Osteocyte (in vitro differentiated cells): ENCODE measurements at places on chromosomes 2 and 18. TPM values are rescaled to one million over a fixed set of nuclear protein-coding genes. Genes with fewer than 3 reads are reported as not detected.

GRCh38 chr2:31736695-31737454 is 156.1 kb upstream of the SRD5A2 start:
- no peak for DNase-seq

MATN3 gene
- 12.2 and 12.8 TPM in 2 replicates for total RNA-seq

DNA sequence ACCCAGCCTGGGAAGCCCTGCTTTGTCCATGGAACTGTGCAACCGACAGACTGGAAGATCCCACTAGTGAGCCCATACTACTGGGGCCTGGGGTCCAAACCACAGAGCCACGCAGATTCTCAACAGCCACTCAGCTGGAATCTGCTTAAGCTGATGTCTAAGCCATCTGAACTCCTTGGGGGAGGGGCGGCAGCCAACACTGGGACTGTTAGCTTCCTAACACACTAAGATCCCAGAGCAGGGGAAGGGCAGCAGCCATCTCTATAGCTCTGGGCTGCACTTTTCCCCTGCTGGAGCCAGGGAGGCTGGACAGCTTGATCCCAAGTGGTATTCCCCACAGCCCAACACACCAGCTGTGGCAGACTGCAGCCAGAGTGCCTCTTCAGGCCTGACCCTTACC is 118.3 kb downstream of the RPRM start:
- no peak for DNase-seq

TXNDC2 gene
- total RNA-seq = 0.11 and 0.29 TPM in 2 replicates

GRCh38 chr2:238702276-238703052 is 145.4 kb upstream of the TWIST2 start:
- DNase-seq = peak; percentile 83

GRCh38 chr18:74524097-74524496 is 10.2 kb upstream of the CNDP1 start:
- DNase-seq = no peak

REG3A gene
- not detected in 2 replicates for total RNA-seq

DNA sequence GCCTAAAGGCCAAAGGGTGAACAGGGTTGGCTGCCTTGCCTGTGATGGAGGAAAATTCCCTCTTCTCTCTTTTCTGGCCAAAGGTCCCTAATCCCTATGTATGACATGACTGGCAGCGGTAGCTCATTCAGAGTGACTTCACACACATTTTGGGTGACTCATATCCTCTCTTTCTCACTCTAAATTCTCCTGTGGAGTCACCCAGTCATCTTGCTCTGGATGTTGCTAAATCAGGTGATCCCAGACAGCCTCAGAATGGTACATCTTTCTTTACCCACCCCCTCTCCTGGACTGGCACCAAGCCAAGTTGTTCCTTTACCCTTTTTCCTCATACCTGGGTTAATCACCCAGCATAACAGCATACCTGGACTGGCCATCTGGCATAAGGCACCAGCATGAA is 77.2 kb downstream of the NEURL3 start:
- DNase-seq = no peak

- DNase-seq = no peak
These were observed 38.9 kb downstream of the DHRS9 start for GRCh38 chr2:169108099-169108884.

GRCh38 chr2:44582363-44583008 is 220.7 kb downstream of the CAMKMT start:
- no peak for DNase-seq

VSNL1 gene
- not detected in 2 replicates for total RNA-seq

CPLX4 gene
- total RNA-seq = not detected in 2 replicates

RASGRP3 gene
- 2.1 and 3.3 TPM in 2 replicates for total RNA-seq

UGT1A5 gene
- not detected in 2 replicates for total RNA-seq

DNA sequence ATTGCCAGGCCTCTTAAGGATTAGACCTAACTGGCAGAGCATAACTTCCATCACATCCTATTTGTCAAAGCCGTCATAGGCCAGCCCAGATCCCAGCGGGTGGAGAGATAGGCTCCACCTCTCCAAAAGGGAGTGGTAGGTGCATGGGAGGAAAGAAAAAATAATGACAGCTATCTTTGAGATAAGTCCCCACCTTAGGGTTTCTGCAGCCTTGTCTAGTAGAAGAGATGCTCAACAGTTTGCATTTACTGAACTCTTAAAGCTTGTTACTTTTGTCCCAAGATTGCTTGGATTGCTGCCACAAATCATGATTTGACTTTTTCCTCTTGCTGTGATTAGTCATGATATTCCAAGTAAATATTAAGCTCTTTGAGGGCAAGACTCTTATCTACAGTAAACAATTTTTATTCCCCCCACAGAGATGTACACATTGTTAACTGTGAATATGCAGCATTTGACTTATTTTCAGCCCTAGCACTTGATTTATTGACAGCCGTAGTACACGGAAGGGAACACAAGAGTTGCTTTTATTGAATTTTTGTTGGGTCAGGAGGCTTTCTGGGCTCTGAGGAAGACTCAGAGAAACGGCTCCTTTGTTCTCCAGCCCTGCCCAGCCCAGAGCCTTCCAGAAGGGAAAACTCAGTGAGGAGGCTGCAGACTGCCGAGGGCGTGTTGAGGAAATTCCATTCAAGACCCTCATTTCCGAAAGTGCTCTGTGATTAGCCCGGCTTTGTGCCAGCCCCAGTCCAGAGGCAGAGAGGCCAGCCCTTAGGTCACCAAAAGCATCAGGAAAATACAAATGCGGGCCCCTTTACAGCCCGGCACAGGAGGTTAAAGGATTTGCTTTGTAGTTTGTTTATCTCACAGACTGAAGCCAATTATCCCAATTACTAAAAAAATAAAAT is 75.5 kb upstream of the ZNF532 start:
- DNase-seq = no peak

BOLL gene
- total RNA-seq = not detected in 2 replicates

CNTNAP5 gene
- not detected in 2 replicates for total RNA-seq

- no peak for DNase-seq
These were observed 143.8 kb downstream of the PIEZO2 start for GRCh38 chr18:11005528-11005927.

MYL12A gene
- 475 and 500 TPM in 2 replicates for total RNA-seq

RAPGEF4 gene
- total RNA-seq = 0.91 and 1.2 TPM in 2 replicates

DNA sequence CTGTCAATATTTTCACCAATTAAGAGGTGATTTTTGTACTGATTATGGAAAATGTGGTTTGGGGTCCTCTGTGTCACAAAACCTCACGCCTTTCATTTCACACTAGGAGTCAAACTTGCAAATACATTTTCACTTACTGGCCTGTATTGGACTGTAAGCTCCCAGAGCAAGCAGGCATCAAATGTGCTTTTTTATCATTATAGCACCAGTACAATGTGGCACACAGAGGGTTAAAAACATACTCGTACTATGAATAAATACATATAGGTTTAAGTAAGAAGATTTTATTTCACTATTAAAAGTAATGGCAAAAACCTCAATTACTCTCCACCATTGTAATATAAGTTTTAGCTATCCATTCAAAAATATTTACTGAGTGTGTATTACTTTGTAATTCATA is 56.7 kb downstream of the ABCB11 start:
- DNase-seq = no peak
